Suppressor macrophage treated with lipopolysaccharide for 4 hours (primary cell): ENCODE measurements at places on chromosomes 1 and 21.

- DNase-seq, result no peak
Observed at GRCh38 chr1:12798911-12799310, 7.7 kb downstream of the PRAMEF1 start.

DNA sequence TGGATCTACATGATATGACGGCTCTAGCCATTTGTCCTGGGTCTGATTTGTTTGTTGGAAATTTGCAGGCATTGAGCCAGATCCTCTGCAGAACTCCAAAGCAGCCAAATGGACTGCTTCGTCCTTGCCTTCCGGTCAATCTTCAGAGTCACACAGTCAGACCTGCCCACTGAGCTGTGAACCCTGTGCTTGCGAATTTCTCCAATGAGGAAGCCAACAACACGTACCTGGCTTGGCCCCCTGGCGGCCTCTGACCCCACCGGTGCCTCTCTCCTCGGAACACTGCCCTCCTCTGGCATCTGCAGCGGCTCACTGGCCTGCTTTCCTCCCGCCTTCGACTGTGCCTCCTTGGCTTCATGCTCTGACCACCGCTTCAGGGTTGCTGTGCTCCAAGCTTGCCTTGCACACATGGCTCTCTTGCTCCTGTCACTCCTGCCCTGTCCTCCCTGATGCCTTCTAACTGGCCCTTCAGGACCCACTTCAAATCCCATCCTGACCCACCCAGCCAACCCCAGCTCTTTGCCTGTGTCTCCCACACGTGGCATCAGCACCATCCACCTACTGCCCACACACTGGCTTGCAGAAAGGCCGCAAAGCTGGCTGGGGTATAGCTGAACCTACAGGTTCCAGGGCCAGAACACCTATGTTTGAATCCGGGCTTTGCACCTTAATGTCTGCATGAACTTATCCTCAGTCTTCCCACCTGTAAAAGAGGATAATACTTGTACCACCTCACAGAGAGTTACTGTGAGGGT, 128.2 kb downstream of the KCNN3 start:
- DNase-seq, result no peak

DNA sequence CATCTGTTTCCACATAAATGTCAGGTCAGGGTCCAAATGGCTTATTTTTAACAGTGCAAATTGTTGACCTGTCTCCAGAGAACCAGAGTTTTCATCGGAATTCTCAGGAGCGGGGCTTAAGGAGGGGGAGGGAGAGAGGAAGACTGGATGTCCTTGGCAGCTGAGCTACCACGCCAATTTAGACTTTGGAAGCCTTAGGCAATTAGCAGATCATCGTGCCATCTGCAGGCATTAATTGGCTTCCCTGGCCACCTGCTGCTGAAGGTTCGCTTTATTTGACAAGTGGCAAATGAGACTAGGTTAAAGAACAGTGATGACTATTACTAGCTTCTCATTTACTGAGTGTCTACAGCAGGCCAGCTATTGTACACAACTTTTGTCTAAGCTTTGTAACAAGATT, 43.7 kb downstream of the HLX start:
- no peak for DNase-seq

GRCh38 chr1:222736470-222736869, 532 bp upstream of the FAM177B start:
- no peak for DNase-seq

GRCh38 chr1:222046684-222047263, 304.9 kb upstream of the DUSP10 start:
- no peak for DNase-seq

- no peak for DNase-seq
Observed at GRCh38 chr1:147598621-147599361, 57.5 kb downstream of the BCL9 start.

- DNase-seq, result no peak
Observed at GRCh38 chr1:70334436-70334835, 20.1 kb downstream of the ANKRD13C start.

- DNase-seq, result no peak
Observed at GRCh38 chr21:28068455-28069358, 924.0 kb downstream of the LTN1 start.

- DNase-seq, result no peak
Observed at GRCh38 chr1:46550751-46551231, 656 bp downstream of the KNCN start.

DNA sequence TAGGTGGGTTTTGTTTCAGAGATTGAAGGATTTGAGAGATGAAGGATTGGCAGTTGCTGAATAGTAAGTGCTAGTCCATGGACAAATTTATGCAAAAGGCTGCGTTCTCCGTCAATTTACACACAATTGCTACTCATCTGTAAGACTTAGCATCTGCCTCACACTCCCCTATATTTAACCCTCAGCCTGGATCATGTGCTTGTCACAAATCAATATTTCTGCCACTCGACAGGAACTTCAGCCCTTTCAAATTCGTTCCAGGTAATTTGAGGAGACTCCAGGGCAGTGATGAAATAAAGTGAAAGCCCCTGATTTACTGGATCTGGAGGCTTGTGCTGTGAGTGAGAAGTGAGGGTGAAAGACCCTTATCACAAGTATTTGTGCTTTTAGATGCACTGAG, 105.6 kb upstream of the UBE2U start:
- DNase-seq, result no peak

DNA sequence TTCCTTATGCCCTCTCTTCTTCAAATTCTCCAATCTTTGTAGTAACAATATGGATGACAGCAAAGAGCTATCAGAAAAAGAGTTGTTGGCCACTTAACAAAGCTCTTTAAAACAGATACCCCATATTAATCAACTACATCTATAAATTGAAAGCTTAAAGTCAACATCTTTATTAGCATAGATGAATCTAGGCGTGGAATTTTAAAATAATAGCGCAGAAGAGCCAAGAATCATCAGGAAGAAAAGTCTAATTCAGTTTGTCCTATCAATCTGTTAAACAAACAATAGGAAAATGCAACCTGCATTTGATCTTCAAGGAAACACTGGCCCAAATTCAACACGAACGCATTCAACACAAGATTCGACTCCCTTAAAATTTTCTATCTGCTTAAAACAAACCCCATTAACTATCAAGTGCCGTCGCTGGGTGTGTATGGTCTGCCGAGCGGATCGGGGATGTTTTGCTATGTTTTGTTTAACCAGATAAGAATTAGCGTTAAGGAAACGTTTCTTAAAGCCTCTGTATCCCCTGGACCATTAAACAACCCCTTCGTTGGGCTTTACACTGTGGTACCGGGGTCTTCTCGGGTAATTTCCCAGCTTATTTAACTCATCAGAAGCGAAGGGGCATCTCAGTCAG, 1.0 kb downstream of the LYST start:
- DNase-seq, result no peak

GRCh38 chr1:154747740-154748404, 122.2 kb downstream of the KCNN3 start:
- peak; percentile 36 for DNase-seq

GRCh38 chr1:7313081-7313546, 458.0 kb upstream of the VAMP3 start:
- no peak for DNase-seq

DNA sequence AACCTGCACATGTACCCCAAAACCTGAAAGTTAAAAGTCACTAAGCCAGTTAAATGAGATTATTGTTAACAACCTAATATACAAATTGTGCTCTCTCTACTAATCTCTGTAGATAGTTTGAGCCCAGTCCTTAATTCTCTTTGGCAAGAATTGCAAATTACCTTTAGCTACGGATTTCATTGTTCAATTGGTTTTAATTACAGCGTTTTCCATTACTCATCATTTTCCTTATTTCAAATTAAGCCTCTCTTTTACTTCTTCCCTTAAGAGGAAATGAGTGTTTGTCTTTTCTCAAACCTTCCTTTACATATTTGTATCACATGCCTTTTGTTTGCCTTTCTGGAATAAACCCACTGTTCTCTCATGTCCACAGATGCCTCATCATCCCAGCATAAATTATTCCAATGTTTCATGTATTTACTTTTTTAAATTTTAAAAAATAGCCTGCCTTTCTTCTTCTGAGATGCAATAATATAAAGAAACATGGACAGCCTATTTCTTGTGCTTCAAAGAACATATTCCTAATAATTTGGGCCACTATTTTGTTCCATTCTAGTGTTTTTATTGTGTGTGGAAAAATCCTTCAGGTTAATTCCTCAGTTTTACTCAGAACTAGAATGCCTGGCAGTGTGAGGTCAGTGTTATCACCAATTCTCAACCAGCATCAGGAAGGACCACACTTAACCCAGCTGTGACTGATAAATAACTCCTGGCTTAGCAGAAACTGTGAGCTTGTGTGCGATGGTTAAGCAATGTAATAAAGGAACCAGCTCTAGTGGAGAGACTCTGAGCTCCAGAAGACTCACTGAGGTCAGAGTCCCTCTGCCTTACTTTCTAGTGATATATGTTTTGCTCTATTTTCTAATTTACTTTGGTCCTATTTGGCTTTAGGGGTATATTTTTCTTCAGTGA, 600.5 kb downstream of the LTN1 start:
- no peak for DNase-seq

DNA sequence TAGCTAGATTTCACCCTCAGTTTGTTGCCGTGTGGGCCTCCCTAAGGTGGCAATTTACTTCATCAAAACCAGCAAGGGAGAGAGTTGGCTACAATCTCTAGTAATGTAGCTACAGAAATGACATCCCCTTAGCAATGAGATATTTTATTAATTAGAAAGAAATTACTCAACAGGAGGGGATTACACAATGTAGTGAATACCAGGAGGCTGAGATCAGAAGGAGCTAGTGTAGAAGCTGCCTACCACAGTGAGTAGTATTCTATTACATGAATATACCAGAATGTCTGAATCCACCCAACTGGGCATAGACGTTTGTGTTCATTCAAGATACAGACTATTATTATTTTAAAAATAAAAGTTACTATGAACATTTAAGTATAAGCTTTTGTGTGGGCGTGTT, 868.2 kb upstream of the CXADR start:
- DNase-seq, result no peak

GRCh38 chr1:181324797-181325616, 158.3 kb upstream of the CACNA1E start:
- no peak for DNase-seq

GRCh38 chr21:41779659-41780058, 12.8 kb upstream of the RIPK4 start:
- DNase-seq, result no peak

GRCh38 chr21:29870814-29871213, 69.0 kb downstream of the GRIK1 start:
- DNase-seq, result no peak

GRCh38 chr1:180994262-180994661, 28.4 kb downstream of the STX6 start:
- DNase-seq, result peak; percentile 66

DNA sequence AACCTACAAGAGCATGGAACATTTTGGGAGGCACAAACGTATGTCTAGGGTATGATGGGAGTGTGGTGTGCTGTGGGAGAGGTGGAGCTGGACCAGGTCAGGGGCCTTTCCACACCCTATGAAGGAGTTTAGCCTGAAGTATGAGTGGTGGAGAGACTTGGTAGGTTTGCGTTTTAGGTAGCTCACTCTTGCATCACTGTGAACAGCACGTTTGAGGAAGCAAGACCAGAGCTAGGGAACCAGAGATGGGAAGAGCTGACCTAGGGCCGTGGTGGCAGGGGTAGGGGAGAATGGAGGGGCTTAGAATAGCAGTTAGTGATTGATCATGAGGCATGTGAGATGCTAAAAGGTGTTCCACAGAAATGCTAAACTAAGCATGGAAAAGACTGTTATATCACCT, 25.1 kb upstream of the ZFP69B start:
- no peak for DNase-seq

DNA sequence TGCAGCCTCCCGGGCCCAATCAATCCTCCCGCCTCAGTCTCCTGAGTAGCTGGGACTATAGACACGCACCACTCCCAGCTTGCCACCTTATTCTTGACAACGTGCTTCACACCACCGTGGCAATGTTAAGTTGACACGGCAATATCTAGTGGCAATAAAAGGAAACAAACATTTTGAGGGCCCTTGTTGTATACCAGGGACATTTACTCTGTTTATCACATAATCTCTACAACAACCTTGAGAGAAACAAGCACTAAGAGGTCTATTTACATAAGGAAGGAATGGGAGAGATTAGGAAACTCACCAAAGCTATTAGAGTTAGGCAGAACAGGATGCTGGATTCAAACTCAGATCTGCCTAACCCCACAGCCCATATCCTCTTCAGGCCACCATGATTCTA, 3.1 kb downstream of the KLHDC8A start:
- DNase-seq, result no peak

GRCh38 chr1:201480231-201481003, 11.4 kb upstream of the PHLDA3 start:
- peak; percentile 84 for DNase-seq

GRCh38 chr1:214966346-214966745, 116.2 kb upstream of the KCNK2 start:
- DNase-seq, result no peak

DNA sequence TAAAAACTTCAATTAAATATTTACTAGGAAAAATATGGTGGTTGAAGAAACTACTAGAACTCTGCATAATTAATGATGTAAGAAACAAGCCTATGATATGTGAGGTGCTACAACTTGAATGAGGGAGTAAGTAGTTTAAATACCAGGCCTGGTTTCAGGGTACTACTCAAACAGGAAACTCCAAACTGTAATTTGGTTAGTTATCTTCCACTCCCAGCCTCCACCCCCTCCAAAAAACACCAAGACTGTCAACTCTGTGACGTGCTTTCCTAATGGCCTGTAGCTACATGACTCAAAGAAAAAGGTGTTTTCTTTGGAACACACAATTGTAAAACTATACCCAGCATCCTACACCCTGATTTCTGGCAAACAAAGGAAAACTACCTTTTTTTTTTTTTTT, 55.9 kb upstream of the RCC1 start:
- DNase-seq, result no peak

- no peak for DNase-seq
Observed at GRCh38 chr1:246095443-246095842, 411.6 kb downstream of the SMYD3 start.

DNA sequence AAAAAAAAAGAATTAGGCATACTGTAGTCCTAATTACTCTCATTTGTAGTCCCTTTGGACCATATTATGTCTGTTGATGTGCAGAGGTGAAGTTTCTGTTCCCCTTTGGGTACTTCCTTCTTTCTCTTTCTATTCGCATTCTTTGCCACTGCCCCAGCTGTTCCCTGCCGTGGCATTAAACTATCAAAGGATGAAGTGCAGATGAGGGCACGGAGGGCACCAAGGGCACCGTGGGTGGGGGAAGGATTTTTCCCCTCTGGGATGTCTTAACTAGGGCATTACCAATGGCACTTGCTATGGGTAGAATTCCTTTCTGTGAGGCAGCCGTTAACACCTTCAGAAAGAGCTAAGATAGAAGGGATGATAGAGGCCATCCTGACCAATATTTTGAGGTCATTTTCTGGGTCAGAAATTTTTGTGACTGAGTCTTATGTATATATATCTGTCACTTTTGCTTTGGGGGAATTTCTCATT, 4.9 kb upstream of the MAPKAPK2 start:
- peak; percentile 89 for DNase-seq

- no peak for DNase-seq
Observed at GRCh38 chr1:174230399-174230798, 71.1 kb downstream of the RABGAP1L start.
